ENCODE measurements at places on chromosomes 6 and 20. TPM values are rescaled to one million over a fixed set of nuclear protein-coding genes. Genes with fewer than 3 reads are reported as not detected.

- no peak for DNase-seq
- H3K36me3 ChIP-seq, result no peaks in the 10 kb centered on the region
- H3K4me3 ChIP-seq, result no peak overlapping the region
- H3K27ac ChIP-seq, result no peak overlapping the region
These were observed 53.3 kb downstream of the CNKSR3 start for GRCh38 chr6:154457046-154457713.

DNA sequence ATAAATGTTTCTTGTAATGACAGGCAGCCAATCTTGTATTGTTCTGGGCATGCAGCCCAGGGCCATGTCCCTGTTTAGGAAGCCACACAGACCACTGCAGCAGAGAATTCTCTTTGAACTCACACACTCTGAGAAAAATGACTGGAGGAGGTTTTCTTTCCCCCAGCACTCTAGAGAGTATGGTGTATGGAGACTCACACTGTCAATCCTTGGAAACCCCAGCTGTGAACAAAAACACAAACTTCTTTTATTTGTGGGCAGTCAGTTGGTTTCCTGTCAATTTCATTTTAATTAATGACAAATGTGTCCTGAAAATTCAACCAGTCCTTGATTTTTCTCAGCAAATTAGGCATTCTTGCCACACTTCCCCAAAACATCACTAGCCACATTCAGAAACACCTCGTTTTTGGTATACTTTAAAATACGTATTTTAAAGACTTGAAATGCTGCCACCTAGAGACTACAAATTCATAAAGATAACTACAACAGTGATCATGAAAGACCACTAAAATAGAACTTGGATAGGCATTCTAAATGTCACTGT, 52.9 kb upstream of the UFL1 start:
- DNase-seq, result no peak
- no peaks in the 10 kb centered on the region for H3K4me1 ChIP-seq
- no peaks in the 10 kb centered on the region for H3K27me3 ChIP-seq
- H3K4me3 ChIP-seq, result no peak overlapping the region
- no peaks in the 10 kb centered on the region for H3K36me3 ChIP-seq

GRCh38 chr20:31596831-31597480, 8.1 kb upstream of the ID1 start:
- no peaks in the 10 kb centered on the region for H3K36me3 ChIP-seq
- H3K27ac ChIP-seq, result peak overlapping the region; percentile 93
- peaks cover 22% of the 10 kb centered on the region for H3K4me1 ChIP-seq
- no peak overlapping the region for H3K4me3 ChIP-seq

GRCh38 chr6:111418971-111419693, 63.9 kb downstream of the REV3L start:
- peaks cover 2% of the 10 kb centered on the region for H3K36me3 ChIP-seq
- peaks cover 8% of the 10 kb centered on the region for H3K4me1 ChIP-seq
- no peak overlapping the region for H3K27ac ChIP-seq
- DNase-seq, result no peak

DNA sequence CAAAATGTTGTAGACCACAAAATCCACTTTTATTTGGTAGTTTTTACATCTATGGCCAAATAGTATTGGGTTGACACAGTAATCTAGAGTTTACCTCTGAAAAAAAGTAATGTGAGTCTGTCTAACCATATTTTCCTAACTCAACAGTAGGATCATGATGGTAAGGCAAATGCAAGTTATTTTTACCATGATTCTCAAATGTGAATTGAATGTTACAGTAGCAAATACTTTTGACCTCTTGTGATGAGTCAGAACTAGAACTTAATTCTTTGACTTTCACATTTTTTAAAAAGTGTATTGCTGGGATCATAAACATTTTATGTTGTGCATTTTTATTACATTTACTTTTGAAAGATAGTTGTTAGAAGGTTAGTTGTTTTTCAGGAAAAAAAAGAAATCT, 22.0 kb downstream of the RNF146 start:
- H3K27me3 ChIP-seq, result no peaks in the 10 kb centered on the region
- no peak overlapping the region for H3K27ac ChIP-seq
- DNase-seq, result no peak
- no peak overlapping the region for H3K4me3 ChIP-seq
- H3K4me1 ChIP-seq, result peaks cover 11% of the 10 kb centered on the region

GRCh38 chr6:38482466-38482865, 157.3 kb downstream of the BTBD9 start:
- H3K36me3 ChIP-seq, result peaks cover 3% of the 10 kb centered on the region
- DNase-seq, result no peak
- H3K27ac ChIP-seq, result no peak overlapping the region
- no peaks in the 10 kb centered on the region for H3K4me1 ChIP-seq

DNA sequence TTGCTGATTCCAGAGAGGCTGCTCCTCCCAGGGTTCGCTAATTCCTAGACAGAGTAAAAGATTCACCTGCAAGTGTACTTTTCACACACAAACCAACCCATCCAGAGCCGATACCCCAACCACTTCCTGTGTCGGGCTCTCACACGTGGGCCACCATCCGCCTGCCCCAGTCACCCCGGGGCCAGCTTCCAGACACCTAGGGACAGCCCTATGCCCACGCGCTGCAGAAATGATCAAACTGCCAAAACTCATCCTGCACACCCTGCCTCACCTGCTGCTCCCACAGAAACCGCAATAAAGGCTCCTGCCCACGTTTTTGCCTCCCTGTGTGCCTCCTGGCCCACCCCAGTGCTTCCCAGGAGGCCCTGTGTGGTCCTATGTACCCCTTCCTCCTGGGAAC, 59.5 kb downstream of the PSMG4 start:
- H3K27ac ChIP-seq, result no peak overlapping the region
- no peak overlapping the region for H3K4me3 ChIP-seq
- no peaks in the 10 kb centered on the region for H3K4me1 ChIP-seq
- peaks cover 19% of the 10 kb centered on the region for H3K36me3 ChIP-seq

Gene CNKSR3
- total RNA-seq, result 17.3 TPM

Data from progenitor cell of endocrine pancreas (in vitro differentiated cells).